Activated CD4-positive, alpha-beta memory T cell treated with anti-CD3 and anti-CD28 coated beads, Interleukin-2, amount 10 ng/mL, durations not matched to agents 7 days and 5 days (primary cell): ENCODE measurements at places on chromosomes 1 and 21. TPM values are rescaled to one million over a fixed set of nuclear protein-coding genes. Genes with fewer than 3 reads are reported as not detected.
A peak's percentile ranks its signal among the peaks of the same experiment; 100 is the strongest.

The GSTM5 gene
- total RNA-seq = not detected

The ELAPOR1 gene
- 4.1 TPM for total RNA-seq

The OR2L5 gene
- total RNA-seq = not detected

The ANGPTL3 gene
- not detected for total RNA-seq

The OLFM3 gene
- total RNA-seq = not detected

The LMX1A gene
- total RNA-seq = not detected

The S100B gene
- not detected for total RNA-seq

The CRNN gene
- total RNA-seq = not detected

The PDC gene
- not detected for total RNA-seq

The CASZ1 gene
- total RNA-seq = 9.0 TPM

The HMGCS2 gene
- total RNA-seq = not detected

DNA sequence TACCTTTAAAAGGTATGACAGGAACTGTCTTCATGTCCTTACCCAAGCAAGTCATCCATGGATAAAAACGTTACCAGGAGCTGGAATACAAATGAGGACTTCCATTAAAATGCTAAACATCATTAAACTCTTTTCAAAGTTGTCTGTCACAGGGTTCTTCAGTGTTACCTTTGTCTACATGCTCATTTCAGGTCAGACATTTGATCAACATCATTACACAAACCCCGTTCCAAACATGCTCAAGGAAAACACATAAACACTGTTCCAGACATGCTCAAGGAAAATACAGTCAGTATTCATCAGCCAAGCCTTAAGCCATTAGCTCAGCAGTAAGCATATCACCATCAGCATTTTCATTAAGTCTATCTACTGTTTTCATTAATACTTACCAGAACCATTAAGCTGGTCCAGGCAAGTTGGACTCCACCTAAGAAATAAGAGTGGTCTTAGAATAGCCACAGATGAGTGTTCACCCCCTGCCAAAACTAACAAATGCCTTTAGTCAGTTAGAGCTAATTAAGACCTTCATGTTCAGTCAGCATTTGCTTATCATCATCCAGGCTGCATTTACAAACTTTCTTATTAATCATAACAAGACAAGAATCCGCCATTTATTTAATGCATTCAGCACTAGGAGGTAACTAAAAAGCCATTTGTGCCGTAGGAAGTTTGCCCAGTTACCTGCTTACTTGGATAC is 2.2 kb downstream of the GAS5 start:
- H3K27ac ChIP-seq = peak overlapping the region; percentile 97
- H3K27me3 ChIP-seq = no peaks in the 10 kb centered on the region
- H3K36me3 ChIP-seq = peaks cover 67% of the 10 kb centered on the region
- DNase-seq = no peak
- H3K4me3 ChIP-seq = peak overlapping the region; percentile 92
- H3K4me1 ChIP-seq = peaks cover 64% of the 10 kb centered on the region

- no peak overlapping the region for H3K27ac ChIP-seq
- H3K27me3 ChIP-seq = peaks cover 8% of the 10 kb centered on the region
- DNase-seq = no peak
- peaks cover 10% of the 10 kb centered on the region for H3K36me3 ChIP-seq
- peaks cover 14% of the 10 kb centered on the region for H3K4me1 ChIP-seq
- no peak overlapping the region for H3K4me3 ChIP-seq
Measured at GRCh38 chr1:205298191-205298994, 23.2 kb downstream of the NUAK2 start.

- H3K27ac ChIP-seq = peak overlapping the region; percentile 86
- peaks cover 21% of the 10 kb centered on the region for H3K4me1 ChIP-seq
- no peaks in the 10 kb centered on the region for H3K27me3 ChIP-seq
- H3K4me3 ChIP-seq = peak overlapping the region; percentile 77
- no peak for DNase-seq
- H3K36me3 ChIP-seq = peaks cover 21% of the 10 kb centered on the region
Measured at GRCh38 chr1:211259638-211260126, 516 bp downstream of the RCOR3 start.

DNA sequence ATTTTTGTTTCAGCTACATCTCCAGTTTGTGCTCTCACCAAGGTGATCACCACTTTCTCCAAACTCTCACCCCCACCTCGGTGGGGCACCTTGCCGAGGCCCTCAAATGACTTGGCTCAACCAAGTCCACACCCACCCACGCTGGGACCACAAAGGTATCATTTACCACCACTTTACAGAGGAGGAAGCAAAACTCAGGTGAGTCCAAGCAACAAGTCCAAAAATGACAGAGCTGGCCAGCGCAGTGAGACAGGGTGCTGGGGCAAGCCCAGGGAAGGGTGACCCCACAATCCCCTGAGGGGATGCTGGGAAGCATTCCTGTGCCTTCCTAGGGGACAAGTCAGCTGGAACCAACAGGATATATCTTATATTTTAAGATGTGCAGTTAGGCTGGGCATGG is 24.7 kb downstream of the SSBP3 start:
- H3K36me3 ChIP-seq = peaks cover 6% of the 10 kb centered on the region
- no peak for DNase-seq
- peaks cover 49% of the 10 kb centered on the region for H3K4me1 ChIP-seq
- no peaks in the 10 kb centered on the region for H3K27me3 ChIP-seq

- no peaks in the 10 kb centered on the region for H3K27me3 ChIP-seq
- H3K27ac ChIP-seq = no peak overlapping the region
- no peaks in the 10 kb centered on the region for H3K36me3 ChIP-seq
- DNase-seq = no peak
- no peak overlapping the region for H3K4me3 ChIP-seq
- H3K4me1 ChIP-seq = peaks cover 44% of the 10 kb centered on the region
Measured at GRCh38 chr1:25994402-25995150, 3.3 kb downstream of the PAFAH2 start.

DNA sequence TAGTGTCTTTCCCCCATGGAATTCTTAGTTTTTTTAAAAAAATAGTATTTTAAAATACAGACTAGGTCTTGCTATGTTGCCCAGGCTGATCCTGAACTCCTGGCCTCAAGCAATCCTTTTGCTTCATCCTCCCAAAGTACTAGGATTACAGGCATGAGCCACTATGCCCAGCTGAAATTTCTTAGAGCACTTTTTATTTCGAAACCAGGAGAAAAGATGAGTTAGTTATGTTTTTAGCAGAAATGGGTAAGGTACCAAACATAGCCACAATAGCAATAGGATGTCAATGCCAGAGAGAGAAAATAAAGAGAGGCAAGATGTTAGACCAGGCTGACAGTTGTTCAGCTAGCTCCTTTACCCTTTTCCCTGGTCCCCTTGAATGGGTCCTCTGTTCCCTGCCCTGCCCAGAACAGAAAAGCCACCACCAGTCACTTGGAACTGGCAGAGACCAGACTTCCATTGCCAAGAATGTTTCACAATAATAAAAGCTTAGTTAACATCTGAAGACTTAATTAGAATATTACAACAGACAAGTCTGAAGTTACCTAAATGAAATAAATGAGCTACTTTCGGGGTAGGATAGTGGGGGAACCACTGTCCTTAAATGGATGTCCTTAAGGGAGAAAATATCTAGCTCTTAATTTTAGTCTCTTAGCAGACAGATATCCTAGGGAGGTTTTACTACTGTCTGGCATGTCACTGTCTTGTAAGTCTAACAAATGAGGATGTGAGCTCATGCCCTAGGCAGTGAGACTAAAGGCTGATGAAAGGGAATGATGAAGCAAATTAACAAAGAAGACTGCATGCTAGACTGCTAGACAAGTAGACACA is 54.3 kb downstream of the ABL2 start:
- DNase-seq = no peak
- no peak overlapping the region for H3K4me3 ChIP-seq
- no peaks in the 10 kb centered on the region for H3K4me1 ChIP-seq
- no peaks in the 10 kb centered on the region for H3K27me3 ChIP-seq
- no peak overlapping the region for H3K27ac ChIP-seq
- H3K36me3 ChIP-seq = no peaks in the 10 kb centered on the region

- H3K27me3 ChIP-seq = no peaks in the 10 kb centered on the region
- H3K27ac ChIP-seq = no peak overlapping the region
- H3K36me3 ChIP-seq = peaks cover 7% of the 10 kb centered on the region
Measured at GRCh38 chr1:231871878-231872277, 245.3 kb downstream of the DISC1 start.
